ENCODE measurements at places on chromosomes 2 and 18.
A peak's percentile ranks its signal among the peaks of the same experiment; 100 is the strongest.

DNA sequence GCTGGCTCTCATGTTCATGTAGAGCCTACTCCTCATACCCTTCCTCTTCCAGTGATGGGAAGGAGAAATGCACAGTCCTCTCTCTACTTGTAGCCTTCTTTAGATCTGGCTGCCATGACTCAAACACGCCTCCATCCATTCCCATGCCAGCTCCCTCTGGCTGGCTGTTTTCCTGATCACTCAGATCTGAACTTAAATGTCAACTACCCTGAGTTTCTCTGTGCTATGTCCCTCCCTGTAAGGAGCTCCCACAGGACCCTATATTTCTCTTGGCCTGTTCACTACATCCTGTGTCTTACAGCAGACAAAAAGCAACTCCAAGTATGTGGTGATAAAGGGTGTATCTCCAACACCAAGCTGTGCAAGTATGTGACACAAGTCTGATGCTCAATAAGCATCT, 152.4 kb downstream of the TCF4 start:
- no peak for DNase-seq

DNA sequence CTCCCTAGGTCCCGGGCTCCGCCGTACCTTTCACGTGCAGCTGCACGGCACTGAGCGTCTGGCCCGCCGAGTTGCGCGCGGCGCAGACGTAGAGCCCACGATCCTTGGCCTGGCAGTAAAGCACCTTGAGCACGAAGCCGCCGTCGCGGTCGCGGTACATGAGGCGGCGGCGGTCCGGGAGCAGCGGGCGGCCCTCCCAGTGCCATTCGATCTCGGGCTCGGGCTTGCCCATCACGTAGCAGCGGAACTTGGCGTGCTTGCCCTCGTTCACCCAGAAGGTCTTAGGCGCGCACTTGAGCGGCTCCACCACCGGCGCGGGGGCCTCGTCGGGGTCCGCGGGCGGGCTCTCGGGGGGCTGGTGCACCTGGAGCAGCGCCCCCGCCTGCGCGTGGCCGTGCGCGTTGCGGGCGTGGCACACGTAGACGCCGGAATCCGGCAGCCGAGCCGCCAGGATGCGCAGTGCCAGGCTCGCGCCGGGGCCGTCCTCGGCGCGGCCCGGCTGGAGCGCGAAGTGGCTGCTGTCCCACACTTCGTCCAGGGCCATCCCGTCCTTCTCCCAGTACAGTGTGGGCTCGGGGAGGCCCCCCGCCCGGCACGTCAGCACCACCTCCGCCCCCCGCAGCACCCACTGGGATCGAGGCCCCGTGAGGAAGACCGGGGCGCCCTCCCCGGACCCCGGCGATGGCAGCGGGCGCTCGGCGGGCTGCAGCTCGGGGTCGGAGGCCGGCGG, 980 bp downstream of the OBSL1 start:
- DNase-seq = no peak

- no peak for DNase-seq
These were observed 51.2 kb downstream of the ATIC start for GRCh38 chr2:215363039-215363438.

GRCh38 chr2:138814123-138814898, 34.1 kb upstream of the NXPH2 start:
- no peak for DNase-seq

DNA sequence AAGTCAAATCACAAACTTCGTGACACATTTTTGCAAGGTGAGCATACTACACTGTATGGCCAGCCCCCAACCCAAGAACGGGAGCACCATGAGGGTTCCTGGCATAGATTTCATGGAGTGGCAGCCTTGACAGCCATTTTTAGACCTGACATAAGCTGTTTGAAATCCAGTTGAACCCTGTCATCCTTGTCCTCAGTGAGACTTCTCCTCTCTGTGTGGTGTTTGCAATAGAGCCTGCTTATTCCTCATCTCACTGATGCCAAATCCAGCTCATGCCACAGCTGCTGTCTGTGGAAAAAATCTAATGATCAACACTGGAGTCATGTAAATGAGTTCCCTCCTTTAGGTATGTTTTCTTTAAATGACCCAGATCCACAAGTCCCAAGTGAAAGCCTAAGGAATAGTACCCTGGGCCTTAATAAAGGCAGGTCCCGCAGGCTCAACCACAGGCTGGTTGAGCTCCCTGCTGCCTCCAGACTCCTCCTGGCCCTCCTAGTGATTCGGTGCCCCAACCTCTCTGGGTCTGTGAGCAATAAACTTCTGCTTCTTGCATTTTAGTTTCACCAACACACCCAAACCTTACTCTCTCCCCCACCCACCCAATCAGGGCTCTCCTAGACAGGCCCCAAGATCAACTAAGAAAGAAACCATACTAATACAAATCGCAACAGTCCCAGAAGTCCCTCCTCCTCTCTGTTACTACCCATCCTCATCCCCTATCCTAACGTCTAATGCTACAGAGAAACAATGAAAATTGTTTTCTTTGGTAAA, 8.4 kb upstream of the CREG2 start:
- no peak for DNase-seq

DNA sequence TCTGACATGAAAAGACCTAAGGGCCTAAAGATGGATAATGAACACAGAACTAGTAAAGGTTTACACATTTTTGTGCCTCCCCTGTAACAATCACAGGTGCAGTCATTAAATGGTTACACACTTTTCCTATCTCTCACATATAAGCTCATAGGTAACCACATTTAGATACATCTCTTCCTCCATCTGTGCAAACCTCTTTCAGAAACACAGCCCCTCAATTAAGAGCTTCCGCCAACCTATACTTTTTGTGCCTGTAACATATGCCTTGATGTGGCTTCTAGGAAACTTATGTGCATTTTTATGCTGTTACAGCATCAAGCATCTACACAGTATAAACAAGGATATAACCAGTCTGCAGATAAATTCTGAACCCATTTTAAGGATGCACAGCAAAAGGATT, 643.3 kb downstream of the BCL11A start:
- no peak for DNase-seq

- DNase-seq = no peak
These were observed 478.8 kb downstream of the PTPRM start for GRCh38 chr18:8045884-8046281.

DNA sequence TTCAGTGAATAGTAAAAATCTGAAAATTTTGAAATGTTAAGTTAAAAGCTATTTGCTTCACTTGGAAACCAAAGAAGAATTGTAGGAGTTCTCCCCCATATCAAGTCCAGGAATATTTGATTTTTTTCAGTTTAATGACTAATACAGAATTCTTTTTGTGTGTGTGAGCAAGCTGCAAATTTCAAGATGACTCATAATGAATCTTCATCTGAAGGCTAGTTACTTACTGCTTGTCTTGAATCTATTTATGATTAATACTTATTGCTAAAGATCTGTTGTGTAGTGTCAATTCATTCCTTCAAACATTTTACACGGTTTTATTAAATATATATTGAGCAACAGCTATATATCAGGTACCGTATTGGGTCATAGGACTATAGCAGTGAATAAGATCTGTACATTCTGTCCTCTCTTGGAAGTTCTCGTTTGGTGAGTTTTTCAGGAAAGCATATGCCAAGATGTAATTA, 47.8 kb upstream of the CAVIN2 start:
- DNase-seq = peak; percentile 85

GRCh38 chr18:23337599-23338444, 115.3 kb upstream of the RIOK3 start:
- peak; percentile 55 for DNase-seq

- DNase-seq = no peak
These were observed 879 bp upstream of the EPAS1 start for GRCh38 chr2:46296216-46296839.

- DNase-seq = no peak
These were observed 794.8 kb downstream of the SATB2 start for GRCh38 chr2:198662905-198663304.

DNA sequence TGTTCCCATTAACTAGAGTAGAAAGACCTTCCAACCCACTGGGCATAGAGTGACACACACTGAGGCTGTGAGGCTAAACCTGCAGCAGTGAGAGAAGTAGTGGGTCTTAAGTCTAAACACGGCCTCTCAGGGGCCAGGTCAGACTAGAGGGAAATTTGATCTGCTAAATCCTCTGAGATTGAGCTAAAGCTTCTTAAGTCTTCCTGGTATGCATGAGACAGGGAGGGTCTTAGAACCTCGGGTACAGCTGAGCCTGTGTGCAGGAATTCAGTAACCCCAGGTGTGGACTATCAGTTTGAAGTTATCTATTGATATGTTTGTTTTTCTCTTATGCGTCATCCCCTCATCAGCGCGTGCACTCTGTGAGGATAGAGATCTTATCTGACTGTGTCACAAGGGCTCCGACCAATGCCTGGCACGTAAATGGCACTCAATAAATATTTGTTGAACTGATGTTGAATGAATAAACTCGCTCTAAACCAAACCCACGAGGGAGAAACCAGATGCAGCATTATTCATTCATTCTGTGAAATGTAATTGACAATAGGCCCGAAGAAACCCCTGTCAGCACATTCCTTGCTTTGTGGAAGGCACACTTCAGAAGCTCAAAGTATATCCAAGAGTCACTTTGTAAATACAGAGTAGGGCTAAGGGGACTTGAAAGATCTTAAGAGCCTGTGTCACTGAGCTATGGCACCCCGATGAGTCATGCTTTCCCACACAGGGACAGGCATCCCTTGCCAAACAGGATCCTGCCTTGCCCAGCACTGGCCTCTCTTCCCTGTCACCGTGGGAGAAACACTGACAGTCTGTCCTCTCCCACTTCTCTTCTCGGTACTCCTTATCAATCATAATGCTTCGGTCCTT, 21.7 kb upstream of the RAB10 start:
- peak; percentile 72 for DNase-seq

DNA sequence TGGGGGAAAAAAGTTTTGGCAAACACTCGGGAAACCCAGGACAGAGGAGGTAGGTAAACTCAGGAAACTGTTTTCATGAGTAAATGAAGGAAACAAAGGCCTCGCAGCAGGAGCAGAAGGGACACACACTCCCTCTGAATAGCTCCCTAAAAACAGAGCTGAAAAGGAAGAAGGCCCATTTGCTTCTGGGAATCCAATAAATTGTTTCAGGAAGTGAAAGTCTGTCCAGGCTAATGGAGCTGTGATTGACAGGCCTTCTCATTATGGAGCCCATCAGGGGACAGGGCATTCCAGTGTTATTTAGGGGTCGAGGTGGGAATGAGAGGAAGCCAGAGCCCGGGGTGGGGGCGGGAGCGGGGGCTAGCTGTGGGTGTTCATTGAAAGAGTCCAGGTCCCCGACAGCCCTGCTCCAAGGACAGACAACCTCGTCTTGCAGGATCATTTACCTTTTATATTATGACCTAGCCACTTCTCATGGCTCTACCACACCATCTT, 81.2 kb downstream of the GBX2 start:
- no peak for DNase-seq

GRCh38 chr2:39059366-39059952, 61.4 kb downstream of the SOS1 start:
- DNase-seq = peak; percentile 54

DNA sequence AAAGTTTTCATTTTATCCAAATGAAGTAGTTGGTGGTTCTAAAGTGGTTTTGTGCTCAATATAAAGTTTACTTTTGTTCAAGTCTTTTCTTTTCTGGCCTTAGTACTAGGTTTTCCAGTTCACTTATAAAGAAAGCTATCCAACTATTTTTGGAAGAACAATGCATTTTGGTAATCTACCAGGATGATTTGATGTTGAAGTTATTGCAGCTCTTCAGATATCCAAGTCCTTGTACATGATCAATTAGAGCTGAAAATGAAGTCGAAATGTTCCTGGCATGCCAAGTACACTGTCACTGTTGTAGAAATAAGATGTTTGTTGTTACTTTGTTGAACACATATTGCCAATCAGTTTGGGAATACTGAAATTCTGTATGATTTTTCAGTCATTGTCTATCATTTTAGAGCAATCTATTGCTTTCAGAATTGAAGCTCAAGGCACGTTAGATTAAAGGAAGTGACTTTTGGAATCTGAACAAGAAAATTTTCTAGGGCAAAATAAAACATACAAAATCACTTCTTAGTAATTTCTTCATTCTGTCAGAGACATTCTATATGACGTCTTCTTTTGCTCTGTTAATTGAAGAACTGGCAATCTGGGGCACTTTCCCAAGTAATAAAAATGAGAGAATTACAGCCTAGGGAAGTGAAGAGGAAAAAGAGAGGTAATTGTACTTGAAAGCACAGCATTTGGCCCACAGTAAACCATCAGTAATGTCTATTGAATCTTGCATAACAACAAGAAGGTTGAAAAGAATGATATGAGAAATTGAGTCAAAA, 232.3 kb downstream of the MREG start:
- DNase-seq = no peak

- DNase-seq = peak; percentile 6
These were observed 87.6 kb downstream of the MRPS9 start for GRCh38 chr2:105125428-105125827.

DNA sequence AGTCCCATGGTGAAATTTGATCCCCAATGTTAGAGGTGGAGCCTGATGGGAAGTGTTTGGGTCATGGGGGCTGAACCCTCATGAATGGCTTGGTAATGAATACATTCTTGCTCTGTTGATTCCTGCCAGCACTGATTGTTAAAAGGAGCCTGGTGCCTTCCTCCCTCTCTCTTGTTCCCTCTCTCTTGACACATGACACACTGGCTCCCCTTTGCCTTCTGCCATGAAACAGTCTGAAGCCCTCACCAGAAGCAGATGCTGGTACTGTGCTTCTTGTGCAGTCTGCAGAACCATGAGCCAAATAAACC, 30.6 kb upstream of the EPC2 start:
- DNase-seq = no peak

GRCh38 chr2:235225261-235225660, 268.6 kb upstream of the AGAP1 start:
- no peak for DNase-seq

DNA sequence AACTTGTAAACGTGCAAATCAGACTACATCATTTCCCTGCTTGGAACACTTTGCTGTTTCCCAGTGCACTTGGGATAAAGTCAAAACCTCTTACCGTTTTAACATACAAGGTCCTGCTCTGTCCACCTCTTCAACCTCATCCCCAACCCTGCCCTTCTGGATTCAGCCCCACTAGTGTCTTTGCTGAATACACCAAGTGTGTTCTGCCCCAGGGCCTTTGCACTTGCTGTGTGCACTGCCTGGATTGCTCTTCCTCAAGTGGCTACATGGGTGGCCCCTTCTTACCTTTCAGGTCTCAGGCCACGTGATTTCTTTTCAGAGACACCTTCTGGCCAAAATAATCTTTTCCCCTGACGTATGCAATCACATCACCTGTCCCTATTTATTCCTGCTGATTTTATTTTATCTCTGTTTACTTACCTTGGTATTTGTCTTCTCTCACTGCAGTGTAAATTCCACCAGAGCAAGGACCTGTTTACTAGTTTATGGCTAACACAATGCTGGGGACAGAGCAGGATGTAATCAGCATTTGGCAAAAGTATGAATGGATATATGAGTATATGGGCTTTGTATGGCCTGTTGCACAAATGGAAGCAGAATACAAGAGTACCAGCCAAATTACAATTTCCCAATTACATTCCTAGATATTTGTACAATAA, 63.9 kb downstream of the MAPK4 start:
- no peak for DNase-seq

DNA sequence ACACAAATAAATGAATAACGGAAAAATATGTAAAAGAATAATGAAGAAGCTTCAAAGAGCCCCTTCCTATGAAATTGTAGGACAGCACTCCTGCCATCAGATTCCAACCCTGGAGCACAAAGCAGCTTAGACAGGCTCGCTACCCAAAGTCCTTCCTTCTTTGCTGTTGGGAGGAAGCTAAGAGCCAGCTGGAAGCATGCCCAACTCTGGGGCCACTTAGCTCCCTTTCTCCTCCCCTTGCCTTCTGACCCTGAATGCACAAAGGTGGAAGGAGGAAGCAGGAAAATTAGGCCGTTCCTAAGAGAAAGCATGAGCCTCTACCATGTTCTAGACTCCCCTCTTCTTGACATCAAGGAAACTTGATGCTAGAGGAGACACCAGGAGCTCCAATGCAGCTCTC, 700.8 kb downstream of the RNF144A start:
- DNase-seq = no peak

GRCh38 chr2:170191166-170191866, 13.4 kb downstream of the MYO3B start:
- no peak for DNase-seq

All from amniotic epithelial cell (primary cell).